ENCODE measurements at places on chromosomes 5 and 9.

- no peak for DNase-seq
These were observed 95.4 kb downstream of the SLC44A1 start for GRCh38 chr9:105339849-105340248.

GRCh38 chr9:113187929-113188595, 33.0 kb downstream of the FKBP15 start:
- DNase-seq, result peak; percentile 85

GRCh38 chr5:59745415-59745863, 148.1 kb downstream of the PDE4D start:
- DNase-seq, result no peak

DNA sequence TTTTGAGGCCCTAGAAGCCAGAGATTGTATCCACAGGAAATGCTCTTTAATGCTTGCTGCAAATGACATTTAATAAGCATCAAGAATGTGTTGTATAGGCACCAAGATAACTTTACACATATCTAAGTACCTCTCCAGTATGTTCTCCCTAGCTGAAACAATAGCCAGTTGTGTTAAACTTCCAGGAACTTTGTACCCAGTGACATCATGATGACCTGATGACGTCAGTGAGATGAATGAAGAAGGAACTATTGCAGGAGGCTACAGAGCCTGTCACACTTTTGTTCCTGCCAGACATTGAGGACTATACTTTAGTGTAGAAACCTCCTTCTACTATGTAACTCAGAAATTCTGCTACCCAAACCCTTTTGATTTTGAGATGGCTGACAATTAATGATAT, 129.8 kb downstream of the CD180 start:
- DNase-seq, result no peak

GRCh38 chr5:97365163-97365845, 182.3 kb upstream of the RIOK2 start:
- no peak for DNase-seq

GRCh38 chr5:120396186-120396585, 67.9 kb upstream of the PRR16 start:
- DNase-seq, result peak; percentile 64
